Erythroblast (primary cell): ENCODE measurements at places on chromosomes 5 and 9.

DNA sequence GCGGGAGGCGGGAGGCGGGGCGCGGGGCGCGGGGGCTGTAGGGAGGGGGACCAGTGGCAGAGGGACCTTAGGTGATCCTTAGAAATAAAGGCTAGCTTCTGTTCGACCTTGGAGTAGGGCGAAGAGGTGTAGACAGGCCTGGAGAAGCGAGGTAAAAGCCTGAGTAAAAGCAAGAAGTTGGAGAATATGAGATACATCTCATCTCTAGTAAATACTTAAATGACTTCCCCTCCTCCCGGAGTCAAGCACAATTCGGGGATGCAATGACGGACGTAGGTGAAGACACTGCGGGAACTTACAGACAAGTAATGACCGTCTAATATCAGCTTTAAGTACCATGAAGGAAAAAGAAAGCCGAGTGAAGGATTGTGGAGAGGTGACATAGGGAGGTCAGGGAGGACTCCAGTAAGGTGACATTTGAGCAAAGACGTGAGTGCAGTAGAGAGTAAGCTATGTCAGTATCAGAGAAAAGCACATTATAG is 466 bp downstream of the SMC2 start:
- no peak for DNase-seq

GRCh38 chr5:53302529-53302928 is 177.9 kb upstream of the FST start:
- no peak for DNase-seq

- no peak for DNase-seq
Observed at GRCh38 chr5:1368236-1368635, 23.3 kb upstream of the CLPTM1L start.

GRCh38 chr5:54676481-54677340 is 159.2 kb downstream of the SNX18 start:
- no peak for DNase-seq

GRCh38 chr9:113585085-113585442 is 121.5 kb downstream of the RGS3 start:
- no peak for DNase-seq

GRCh38 chr9:82790875-82791274 is 272.1 kb downstream of the RASEF start:
- DNase-seq, result no peak

DNA sequence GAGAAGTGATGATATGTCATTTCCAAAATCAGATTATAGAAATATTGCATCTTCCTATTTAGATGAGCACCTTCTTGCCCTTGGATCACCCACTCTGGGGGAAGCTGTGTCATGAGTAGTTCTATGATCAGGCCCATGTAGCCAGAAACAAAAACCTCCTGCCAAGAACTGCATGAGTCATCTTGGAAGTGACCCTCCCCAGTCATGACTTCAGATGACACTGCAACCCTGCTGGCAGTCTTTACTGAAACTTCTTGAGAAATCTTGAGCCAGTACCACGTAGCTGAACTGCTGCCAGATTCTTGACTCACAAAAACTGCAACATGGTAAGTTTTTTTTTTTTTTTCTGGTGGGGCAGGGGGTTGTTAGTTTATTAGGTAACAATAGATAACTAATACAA is 439.6 kb upstream of the PTGER4 start:
- no peak for DNase-seq

GRCh38 chr5:154213592-154213991 is 23.1 kb downstream of the GALNT10 start:
- no peak for DNase-seq

DNA sequence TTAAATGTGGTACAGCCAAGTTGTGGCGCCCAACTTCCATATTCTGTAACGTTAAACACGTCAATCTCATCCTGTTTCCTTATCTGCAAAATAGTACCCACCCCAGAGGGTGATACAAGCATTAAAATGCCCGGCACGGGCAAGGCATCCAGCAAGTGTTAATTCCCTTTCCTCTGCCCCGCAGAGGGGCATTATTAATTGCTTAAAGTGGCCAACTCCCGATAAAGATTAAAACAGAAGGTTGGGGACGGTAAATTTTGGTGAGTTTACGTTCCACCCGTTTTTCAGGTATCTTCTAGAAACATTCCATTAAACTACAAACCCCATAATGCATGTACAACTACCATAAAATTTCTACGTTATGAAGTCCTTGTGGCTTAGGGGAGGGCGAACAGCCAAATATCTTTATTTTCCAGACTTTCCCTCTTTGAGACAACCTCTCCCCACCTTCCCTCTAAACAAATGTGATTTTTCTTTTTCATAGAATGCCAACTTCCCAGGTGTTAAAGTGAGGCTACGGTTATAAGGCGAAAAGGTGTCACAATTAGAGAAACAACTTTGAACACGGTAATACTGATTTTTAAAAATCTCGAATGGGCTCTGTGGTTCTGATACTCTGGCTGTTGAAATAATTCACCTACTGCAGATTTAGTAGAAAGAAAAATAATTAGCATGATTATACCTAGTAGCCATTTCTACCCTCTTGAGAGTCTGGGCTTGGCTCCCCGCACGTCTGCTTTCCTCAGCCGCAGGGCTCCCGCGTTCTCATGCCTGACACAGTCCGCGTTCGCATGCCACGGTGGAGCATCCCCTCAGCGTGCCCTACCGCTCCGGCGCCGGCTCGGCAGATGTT is 1.2 kb upstream of the GPBP1 start:
- DNase-seq, result peak; percentile 50

DNA sequence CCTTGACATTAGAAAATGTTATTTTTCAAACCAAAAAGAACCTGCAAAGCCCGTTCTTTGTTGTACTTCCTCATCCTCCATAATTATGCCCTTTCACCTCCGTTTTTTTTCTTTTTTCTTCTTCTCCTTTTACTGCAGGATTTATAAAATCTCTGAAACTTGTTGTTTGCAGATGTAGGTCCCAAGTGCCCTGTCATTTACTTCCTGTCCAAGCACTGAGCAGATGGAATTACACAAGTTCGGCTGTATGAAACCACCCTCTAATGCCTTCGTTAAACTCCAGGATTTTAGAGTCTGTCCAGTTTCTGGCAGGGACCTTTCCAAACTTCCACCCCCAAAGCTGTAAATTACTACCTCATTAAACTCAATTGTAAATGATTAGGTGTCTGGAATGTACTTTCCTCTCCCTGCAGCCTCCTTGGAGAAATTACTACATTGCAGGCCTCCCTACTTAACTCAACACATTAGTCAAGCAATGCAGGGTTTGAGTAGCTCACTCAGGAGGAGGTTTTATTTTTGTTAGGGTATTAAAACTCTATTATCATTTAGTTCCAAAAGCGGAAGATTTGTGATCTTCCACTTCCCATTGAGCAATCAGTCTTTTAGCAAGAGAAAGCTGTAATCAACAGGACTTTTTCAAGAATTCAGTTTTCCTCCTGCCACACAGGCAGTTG is 125.6 kb upstream of the LPAR1 start:
- no peak for DNase-seq

DNA sequence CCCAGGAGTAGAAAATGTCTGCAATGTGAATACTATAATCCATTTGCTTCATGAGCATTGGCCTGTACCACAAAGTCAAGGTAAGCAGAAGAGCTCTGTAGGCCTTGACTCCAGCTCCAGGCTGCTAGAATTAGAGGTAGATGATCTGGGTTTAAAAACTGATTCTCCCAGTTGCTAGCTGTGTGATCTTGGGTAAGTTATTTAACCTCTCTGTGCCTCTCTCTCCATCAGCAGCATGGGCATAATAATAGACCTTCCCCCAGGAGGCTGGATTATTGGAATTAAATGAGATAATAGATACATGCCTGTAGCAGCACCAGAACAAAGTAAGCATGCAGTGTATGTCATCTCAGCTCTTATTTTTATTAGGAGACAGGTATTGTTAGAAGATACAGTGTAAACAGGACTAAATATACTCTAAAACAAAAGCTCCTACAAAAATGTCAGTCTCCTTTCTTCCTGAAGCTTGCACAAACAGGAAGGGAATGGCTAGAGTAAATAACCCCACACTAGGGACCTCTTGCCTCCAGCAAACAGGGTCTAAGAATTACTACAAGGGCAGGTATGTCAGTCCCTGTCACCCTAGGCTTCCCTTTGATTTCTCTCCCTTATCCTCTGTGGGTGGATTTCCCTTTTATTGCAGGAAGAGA is 57.5 kb downstream of the PSAT1 start:
- DNase-seq, result no peak

DNA sequence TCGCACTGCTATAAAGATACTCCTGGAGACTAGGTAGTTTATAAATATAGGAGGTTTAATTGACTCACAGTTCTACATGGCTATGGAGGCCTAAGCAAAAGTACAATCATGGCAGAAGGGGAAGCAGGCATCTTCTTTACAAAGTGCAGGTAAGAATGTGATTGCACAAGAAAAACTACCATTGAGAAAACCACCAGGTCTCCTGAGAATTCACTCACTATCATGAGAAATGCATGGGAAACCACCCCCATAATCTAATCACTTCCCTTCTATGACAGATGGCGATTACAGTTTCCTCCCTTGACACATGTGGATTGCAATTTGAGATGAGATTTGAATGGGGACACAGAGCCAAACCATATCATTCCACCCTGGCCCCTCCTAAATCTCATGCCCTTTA is 121.2 kb upstream of the ST8SIA4 start:
- DNase-seq, result no peak

DNA sequence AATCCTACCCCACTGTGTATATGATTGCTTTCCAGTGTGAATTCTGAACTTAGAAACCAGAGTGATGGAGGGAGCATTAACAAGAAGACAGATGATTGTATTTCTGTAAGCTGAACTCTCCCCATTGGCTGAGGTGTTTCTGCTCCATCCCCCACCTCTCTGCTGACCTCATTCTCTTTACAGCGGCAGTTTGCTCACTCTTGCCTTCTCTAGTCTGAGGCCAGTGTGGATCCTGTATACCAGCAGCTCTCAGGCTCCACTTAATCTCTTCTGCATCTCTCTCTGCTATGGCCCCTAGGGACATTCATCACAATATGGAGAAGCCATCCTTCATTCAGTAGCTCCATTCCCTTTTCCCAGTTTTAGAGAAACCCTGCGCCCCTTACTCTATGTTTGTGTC is 358.8 kb downstream of the MAN2A1 start:
- DNase-seq, result no peak

DNA sequence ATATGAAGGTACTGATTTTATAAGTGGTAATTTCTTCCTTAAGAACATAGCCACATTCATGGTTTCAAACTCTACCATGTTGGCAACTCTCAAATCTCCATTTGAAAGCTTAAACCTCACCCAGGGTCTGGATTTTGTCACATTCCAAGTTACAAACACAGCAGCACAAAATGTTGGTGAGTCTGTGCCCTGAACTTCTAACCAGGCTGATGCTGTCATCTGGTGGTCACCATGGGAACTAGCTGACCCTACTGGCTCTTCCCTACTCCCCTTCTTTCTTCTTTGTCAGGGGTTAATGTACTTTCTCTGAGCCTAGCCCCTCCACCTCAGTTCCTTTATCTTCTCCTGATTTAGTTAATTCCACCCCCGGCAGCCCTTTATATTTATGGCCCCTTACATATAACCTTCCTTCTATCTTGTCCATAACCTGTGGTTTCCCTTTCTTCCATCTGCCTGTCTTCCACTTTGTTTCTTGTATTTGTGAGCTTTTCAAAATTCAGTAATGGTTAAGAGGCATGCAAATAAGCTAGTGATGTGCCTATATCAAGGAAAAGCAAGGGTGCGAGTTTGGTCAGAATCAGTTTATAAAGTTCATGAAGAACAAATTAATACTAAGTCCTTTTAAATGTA is 35.9 kb downstream of the TGFBR1 start:
- peak; percentile 79 for DNase-seq

DNA sequence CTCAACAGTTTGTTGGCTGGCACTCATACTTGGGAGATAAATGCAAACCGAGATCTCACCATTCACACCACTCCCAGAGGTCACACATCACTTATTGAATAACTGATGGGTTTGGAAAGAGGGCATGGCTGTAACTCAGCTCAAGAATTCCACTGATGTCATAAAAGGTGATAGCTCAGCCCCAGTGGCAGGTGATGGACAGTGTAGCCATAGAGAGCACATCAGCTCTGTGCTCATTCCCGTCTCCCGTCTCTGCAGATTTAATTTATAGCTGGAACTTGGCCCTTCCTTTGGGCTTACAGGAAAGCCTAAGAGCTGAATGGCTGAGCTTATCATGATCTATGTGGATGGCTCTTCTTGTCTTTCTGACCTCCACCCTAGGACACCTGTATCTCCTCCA is 59.8 kb downstream of the INSYN2B start:
- DNase-seq, result no peak

DNA sequence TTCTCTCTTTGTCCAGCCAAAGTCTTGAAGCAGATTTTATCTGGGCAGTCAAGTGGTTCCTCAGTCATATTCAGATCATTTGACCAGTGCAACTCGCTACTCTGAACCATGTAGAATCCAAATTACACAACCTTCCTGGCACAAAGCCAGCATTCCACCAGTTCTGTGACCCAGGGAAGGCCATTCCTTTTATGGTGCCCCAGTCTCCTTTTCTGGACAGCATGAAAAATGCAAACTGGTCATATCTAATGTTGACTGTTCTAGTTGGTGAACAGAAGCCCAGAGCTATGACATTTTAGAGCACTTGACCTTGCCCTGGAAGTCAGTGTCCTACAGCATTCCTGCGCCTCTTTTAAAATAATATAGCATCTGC is 364.6 kb downstream of the BRINP1 start:
- no peak for DNase-seq

DNA sequence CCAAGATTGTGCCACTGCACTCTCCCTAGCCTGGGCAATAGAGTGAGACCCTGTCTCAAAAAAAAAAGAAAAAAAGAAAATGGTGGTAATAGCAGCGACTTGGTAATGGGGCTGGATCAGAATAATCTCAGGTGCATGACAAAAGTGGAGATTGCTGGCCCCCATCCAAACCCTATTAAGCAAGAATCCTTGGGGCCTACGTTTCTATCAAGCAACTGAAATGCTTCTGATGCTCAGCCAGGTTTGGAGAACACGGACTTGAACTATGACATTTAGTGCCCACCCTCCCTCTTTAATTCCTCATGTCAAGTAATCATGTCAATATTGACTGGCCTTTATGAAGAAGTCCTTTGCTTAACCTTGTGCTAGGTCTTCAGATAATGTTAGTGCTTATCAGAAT is 6.6 kb downstream of the C5orf52 start:
- DNase-seq, result no peak

GRCh38 chr9:130537346-130538050 is 41.9 kb upstream of the FUBP3 start:
- peak; percentile 98 for DNase-seq

GRCh38 chr5:123282444-123282843 is 140.8 kb downstream of the CEP120 start:
- DNase-seq, result no peak

DNA sequence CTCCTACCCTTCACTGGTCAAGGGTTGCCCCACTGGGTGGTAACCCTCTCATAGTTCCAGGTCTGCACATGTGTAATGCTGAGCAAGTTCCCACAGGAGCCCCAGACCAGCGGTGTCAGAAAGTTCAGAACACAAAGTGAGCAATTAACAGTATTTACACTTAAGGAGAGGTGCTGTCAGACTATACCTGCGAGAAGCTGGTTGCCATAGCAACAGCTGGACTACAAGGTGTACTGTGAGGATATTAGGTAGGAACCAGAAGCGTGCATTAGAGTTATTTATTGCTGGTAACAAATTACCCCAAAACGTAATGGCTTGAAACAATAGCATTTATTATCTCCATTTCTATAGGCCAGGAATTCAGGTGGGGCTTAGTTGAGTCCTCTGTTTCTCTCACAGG is 317.0 kb upstream of the RPS23 start:
- DNase-seq, result no peak
